ENCODE measurements at places on chromosomes 3 and 15. TPM values are rescaled to one million over a fixed set of nuclear protein-coding genes. Genes with fewer than 3 reads are reported as not detected.
A peak's percentile ranks its signal among the peaks of the same experiment; 100 is the strongest.

- no peaks in the 10 kb centered on the region for H3K4me1 ChIP-seq
- no peaks in the 10 kb centered on the region for H3K27me3 ChIP-seq
- H3K4me3 ChIP-seq: no peak overlapping the region
- H3K27ac ChIP-seq: no peak overlapping the region
Observed at GRCh38 chr3:180855364-180855763, 57.1 kb upstream of the FXR1 start.

- no peaks in the 10 kb centered on the region for H3K27me3 ChIP-seq
- no peak overlapping the region for H3K4me3 ChIP-seq
Observed at GRCh38 chr15:70857562-70858285, 3.8 kb upstream of the LARP6 start.

Gene KBTBD13
- total RNA-seq: 0.97 TPM

DNA sequence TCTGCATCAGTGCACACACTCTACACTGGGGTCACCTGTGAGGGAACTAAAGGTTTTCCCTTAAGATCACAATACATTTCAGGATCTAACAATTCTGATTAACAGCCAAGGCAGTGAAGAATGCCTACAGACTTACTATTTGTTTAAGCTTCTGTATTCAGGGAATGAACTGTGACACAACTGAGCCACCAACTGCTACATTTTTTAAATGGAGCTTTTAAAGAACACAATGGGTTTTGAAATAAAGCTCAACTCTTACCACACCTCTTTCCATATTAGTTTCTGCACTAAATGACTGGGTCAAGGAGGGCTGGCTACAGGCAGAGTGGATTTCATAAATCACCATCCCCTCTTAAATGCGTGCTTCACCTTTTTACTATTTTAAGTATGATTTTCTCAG lies 100.2 kb downstream of the TMCC1 start:
- peaks cover 16% of the 10 kb centered on the region for H3K4me1 ChIP-seq
- H3K27ac ChIP-seq: no peak overlapping the region
- H3K36me3 ChIP-seq: no peaks in the 10 kb centered on the region
- no peak overlapping the region for H3K4me3 ChIP-seq
- H3K27me3 ChIP-seq: no peaks in the 10 kb centered on the region

DNA sequence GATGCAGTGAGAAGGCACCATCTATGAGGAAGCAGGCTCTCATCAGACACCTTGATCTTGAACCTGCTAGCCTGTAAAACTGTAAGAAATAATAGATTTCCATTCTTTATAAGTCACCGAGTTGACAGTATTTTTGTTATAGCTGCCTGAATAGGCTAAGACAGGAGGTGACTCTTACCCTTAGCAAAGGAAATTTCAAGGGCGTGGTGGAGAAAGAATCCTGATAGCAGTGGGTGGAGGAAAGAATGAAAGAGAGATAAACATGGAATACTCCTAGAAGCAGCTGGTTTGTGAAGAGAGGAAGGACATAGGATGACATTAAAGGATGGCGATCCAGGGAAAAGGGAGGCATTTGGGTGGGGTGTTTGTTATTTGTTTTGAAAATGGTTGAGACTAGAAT lies 41.4 kb downstream of the SIDT1 start:
- H3K27ac ChIP-seq: no peak overlapping the region
- no peak for DNase-seq
- H3K4me3 ChIP-seq: no peak overlapping the region
- no peaks in the 10 kb centered on the region for H3K27me3 ChIP-seq

DNA sequence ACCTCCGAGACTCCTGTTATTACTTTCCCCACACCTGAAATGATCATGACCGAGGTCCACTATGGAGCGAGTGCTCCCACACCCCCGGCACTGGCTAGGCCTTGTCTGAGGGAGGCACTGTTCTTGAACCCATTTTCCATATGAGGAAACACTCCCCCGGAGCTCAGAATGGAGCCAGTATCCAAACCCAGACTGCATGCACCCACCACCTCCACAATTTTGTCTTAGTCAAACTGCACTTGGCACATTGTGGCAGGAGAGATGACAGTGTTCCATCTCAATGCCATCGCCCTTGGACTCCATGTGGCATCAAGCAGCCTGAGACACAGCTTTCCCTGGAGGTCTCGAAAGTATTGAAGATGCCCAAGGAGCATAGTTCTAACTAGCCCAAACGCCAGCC lies 154.1 kb downstream of the NUP210 start:
- peaks cover 21% of the 10 kb centered on the region for H3K4me1 ChIP-seq
- no peaks in the 10 kb centered on the region for H3K27me3 ChIP-seq
- DNase-seq: no peak
- no peak overlapping the region for H3K4me3 ChIP-seq
- no peaks in the 10 kb centered on the region for H3K36me3 ChIP-seq

GRCh38 chr3:168024537-168024941 lies 71.2 kb downstream of the GOLIM4 start:
- peaks cover under 1% of the 10 kb centered on the region for H3K36me3 ChIP-seq
- no peaks in the 10 kb centered on the region for H3K27me3 ChIP-seq
- peaks cover 8% of the 10 kb centered on the region for H3K4me1 ChIP-seq
- no peak for DNase-seq

DNA sequence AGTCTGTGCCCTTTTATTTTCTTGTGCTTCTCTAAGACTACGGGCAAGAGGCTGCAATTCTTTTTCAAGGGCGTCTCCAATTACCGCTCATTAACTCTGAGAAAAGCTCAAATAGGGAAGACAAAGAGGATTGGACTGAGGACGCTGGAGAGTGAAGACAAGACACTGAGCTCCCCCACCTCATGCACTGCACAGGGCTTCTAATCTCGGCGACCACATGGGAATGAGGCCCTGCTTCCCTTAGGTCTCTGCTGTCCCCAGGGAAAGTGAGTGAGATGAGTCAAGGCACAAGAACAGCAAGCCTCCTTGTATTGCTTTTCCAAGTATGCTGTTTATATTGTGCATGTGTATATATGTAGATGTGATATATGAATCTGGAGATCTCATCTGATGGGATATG lies 392.2 kb upstream of the CFAP20DC start:
- no peak for DNase-seq
- no peak overlapping the region for H3K4me3 ChIP-seq

- H3K36me3 ChIP-seq: no peaks in the 10 kb centered on the region
- DNase-seq: no peak
- peak overlapping the region; percentile 36 for H3K27ac ChIP-seq
- H3K4me1 ChIP-seq: no peaks in the 10 kb centered on the region
Observed at GRCh38 chr3:43162230-43163084, 56.6 kb upstream of the POMGNT2 start.

Gene NANOGP8
- total RNA-seq: not detected

DNA sequence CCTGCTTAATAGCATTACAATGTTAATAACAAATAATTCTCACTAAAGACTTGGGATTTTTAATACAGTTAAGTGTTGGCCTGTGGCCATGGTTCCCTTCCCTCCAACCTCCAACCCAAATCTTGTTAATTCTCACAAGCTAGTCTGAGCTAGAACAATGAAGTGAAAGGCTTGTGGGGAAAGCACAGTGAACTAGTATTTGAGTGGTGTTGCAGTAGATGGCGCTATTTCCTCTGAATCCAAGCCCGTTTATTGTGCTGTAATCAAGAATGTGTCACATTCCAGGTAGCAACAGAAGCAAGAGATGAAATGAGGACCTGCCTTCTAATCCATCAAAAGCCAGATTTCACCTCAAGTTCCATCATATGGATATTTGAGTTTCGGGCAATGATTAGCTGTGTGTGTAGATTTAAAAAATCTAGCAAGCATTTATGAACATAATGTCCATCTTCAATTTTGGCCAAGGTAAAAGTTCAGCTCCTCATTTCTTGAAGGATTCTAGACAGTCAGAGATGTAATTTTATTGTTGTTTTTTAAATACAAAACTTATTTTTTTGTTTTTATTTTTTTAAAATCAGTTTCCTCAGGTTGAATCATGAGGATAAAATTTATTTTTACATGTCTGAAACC lies 160.7 kb downstream of the SQOR start:
- no peaks in the 10 kb centered on the region for H3K4me1 ChIP-seq
- no peaks in the 10 kb centered on the region for H3K36me3 ChIP-seq
- DNase-seq: no peak

DNA sequence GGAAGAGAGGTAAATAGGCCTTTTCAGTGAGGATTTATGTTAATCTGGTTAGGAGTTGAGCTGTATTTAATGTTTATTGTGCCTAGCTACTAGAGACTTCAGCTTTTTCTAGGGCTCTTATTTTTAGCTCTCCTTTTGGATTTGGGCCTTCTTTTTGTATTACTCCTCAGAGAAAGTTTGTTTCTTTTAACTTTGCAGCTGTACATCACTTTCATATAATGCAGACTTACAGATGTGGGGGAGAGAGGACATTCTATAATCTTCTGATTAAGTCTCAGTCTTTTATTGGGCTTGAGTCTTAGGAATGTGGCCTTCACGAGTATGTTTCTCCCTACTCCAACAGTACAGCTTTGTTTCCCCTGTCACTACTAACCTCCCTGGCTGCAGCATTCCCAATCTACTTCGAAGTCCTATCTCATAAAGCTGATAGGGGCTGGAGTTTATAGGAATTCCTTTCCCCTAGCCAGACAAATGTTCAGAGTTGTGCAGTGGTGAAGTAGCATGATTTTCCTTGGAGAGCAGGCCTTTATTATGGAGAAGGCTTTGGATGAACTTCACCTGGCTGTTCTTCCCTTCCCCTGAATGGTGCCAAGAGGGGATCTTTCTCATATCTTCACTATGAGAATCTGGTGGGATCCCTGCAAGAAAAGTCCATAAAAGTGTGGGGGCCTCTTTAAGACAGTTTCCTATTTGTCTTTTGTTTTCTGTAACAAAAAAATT lies 82.2 kb upstream of the CBLB start:
- no peak for DNase-seq
- H3K36me3 ChIP-seq: no peaks in the 10 kb centered on the region

DNA sequence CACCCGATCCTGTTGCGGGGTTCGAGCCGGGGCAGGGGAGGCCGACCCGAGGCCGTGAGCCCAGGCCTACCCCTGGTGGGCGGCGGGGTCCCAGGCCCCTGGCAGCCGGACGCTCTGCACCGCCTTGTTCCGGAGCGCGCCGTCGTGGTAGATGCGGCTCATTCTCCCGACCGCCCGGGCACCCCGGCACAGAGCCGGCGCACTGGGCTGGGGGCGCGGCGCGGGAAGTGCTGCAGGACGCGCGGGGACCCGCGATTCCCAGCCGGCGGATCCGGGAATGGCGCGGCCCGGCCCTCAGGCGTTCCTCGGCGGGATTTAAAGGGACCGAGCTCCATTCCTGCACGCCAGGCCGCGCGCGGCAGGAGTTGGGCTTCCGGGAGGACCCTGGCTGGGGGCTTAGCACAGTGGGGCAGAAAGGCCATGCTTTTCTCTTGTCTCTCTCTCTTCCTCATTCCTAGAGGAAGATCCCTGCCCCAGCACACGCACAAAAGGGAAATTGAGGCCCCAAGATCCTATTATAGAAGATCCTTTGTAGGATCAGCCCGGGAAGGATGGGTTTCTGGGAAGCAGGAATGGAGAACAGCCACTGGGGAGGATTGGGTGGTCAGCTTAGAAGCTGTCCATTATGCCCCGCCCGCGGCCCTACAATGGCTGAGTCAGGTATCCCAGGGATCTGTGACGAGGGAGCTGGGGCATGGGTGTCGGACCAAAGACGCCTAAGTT lies at the start of gene ARPIN:
Gene ARPIN (minus strand): TSS at position 279 of the 723 bp plus-strand sequence. CDS start 117 bp downstream, at position 162.
- H3K27me3 ChIP-seq: no peaks in the 10 kb centered on the region
- peak; percentile 27 for DNase-seq
- H3K4me1 ChIP-seq: peaks cover 13% of the 10 kb centered on the region
- H3K27ac ChIP-seq: peak within 1 kb of the TSS; percentile 79

Gene TMEM108
- total RNA-seq: 1.5 TPM

- peaks cover 6% of the 10 kb centered on the region for H3K4me1 ChIP-seq
- no peak for DNase-seq
- no peak overlapping the region for H3K27ac ChIP-seq
Observed at GRCh38 chr3:53145713-53146080, 15.3 kb upstream of the PRKCD start.

DNA sequence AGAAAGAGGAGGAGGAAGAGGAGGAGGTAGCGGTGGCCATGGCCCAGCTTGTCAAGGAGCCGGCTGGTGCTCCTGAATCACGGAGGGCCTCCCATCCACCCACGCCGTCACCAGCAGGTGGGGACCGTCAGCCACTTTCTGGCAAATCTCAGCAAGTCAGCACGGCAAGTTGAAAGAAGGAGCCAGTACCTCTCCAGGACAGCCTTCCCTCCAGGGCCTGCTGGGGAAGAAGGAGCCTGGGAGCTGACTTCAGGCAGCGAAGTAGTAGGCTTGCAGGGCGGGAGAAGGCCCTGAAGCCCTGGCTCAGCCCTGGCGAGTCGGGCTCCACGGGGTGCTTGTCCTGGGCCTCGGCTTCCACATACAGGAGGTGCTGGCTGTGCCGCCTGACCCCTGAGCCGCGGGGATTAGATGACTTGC lies 99.2 kb upstream of the TRPM1 start:
- no peak overlapping the region for H3K4me3 ChIP-seq
- H3K27me3 ChIP-seq: no peaks in the 10 kb centered on the region
- no peaks in the 10 kb centered on the region for H3K36me3 ChIP-seq

Gene SMC4
- 18.7 TPM for total RNA-seq

Gene XIRP1
- 190 TPM for total RNA-seq

Gene CHP1
- 293 TPM for total RNA-seq

Gene ZFYVE19
- total RNA-seq: 11.4 TPM

Gene DPH3
- total RNA-seq: 45.0 TPM

Gene AHSG
- not detected for total RNA-seq

DNA sequence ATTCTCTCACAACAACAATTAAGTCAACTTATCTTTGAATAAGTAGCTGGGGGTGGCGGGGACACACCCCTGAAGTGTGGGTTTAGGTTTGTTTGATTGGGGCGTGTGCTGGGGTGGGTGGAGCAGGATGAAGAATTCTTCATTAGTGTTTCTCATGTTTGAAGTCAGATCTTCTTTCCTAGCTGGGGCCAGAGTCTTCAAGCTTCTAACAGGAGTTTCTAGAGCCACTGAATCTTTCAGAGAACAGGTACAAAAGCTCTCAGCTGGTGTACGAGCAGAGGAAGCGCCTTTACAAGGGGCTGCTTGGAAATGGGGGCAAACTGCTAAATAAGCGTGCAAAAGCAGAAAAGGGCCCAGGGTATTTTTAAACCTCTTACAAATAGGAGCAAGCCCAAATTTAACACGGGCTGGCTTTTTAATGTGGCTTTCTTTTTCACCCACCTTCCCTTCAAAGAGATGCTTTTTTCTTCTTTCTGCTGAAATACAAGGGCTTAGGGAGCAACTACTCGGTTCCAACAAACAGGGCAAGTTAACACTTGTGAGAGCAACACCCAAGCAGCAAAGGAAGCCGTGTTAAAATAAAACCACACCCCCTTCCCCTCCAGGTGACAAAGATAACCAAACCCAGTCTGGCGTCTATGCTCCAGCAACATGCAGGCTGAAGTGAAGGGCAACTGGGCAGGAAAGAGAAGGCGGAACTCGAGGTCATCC lies 86.9 kb upstream of the RASGRP1 start:
- DNase-seq: no peak
- H3K27me3 ChIP-seq: no peaks in the 10 kb centered on the region
- H3K4me1 ChIP-seq: no peaks in the 10 kb centered on the region
- H3K27ac ChIP-seq: no peak overlapping the region

DNA sequence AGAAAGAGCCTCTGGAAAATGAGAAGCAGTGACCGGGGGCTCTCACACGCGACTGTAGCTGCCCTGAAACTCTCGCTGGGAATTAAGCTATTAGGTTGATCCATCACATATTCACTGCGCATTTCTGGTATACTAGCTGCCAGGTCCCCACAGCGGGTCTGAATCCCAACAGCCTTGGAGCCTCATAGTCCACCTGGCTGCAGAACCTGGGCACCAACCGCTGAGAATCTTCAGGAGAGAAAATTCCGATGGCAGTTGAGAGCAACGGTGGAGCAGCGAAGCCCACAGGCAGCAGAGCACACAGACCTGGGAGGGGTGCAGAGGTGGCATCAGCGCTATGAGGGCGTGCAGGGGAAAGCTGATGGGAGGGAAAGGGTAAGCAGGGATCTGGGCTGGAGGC lies 75.1 kb downstream of the FAM174B start:
- H3K27ac ChIP-seq: no peak overlapping the region
- H3K36me3 ChIP-seq: no peaks in the 10 kb centered on the region
- no peaks in the 10 kb centered on the region for H3K4me1 ChIP-seq
- no peak overlapping the region for H3K4me3 ChIP-seq
- no peaks in the 10 kb centered on the region for H3K27me3 ChIP-seq
- DNase-seq: no peak
